GM13976 (cell line): ENCODE measurements at places on chromosomes 6 and 20.

DNA sequence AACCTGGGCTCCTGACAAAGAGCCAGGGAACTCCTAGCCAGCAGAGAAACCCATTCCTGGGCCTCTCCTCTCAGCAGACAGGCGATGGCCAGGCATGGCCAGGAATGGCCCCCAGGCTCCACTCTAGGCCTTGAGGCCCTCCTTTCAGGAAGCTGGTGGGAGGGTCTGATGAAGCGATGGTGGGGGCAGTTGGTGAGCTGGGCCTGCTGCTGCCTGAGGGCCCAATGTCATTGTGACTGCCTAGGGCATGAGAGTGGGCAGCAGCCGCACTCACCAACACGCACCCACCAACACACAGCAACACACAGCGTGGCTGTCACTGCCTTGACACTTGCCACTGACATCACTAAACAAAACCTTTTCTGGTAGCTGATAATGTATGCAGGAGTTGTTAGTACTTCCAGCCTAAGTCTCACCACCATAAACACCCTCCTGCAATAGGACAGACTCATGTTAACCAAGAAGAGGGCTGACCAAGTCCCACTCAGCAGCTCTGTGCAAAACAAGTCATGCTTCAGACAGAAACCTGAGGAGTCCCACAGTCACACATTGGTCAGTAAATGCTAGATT lies 69.3 kb downstream of the ABHD12 start:
- no peak for DNase-seq

GRCh38 chr6:81718126-81718525 lies 34.4 kb downstream of the TENT5A start:
- no peak for DNase-seq

DNA sequence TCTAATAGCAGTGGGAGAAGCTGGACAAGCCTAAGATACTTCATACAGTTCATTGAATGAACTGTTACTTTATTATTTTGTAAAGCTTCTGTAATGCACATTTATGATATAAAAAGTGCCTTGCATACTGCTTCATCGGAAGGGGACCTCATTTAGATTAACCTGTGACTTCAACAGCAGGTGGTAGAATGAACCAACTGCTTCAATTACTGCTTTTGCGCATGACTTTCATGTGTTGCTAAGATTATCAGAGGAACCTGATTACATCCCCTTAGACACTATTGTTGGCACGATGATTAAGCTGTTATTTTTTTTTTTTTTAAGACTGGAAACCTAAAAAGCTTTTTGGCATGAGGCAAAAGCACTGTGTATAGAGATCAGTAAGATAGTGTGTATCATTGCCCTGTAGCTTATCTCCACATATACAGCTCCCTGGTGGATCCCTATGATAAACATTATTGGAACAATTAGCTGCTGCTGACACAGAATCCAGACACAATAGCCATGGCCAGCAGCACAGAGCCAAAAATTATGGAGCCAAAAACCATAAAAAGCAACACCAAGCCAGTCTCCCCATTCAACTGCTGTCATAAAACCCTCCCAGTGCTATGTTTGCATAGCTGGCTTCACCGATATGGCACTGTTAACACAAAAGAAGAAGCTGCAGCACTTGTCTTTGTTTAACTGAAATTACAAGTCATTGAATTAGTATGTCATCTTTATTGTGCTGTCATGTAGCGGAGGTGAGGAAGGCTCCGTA lies 731.6 kb upstream of the MMS22L start:
- DNase-seq, result no peak

- no peak for DNase-seq
Observed at GRCh38 chr6:24376871-24377270, 19.0 kb upstream of the DCDC2 start.

GRCh38 chr20:54078296-54078984 lies 8.0 kb upstream of the BCAS1 start:
- DNase-seq, result peak; percentile 40

DNA sequence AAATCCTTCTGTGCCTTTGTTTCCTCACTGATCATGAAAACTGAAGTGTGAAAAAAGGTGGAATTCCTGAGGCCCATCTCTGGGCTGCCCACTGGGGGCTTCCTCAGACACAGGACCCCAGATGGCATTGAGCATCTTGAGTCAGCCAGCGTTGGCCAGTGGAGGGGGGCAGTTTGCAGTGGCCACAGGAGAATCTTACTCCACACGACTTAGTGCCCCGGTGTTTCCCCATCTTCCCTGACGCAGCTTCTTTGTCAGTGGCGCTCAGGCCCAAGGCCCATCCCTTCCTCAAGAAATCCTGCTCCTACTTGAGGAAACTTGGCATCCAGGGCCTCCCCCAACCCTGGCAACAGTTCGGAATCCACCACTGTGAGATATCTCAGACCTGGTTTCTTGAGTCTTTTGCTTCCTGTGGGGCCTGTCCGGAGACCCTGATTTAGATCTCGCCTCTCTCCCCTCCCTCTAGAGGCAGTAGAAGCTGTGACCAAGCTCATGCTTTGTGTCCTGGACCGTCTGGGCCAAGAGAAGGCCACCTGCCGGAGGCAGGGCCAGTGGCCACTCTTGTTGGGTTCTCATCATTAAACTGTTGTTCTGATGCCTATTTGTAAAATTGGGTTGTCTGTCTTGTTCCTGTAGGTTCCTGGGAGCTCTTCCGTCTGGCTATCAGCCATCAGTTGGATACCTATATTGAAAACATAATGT lies 20.2 kb upstream of the DLGAP4 start:
- DNase-seq, result peak; percentile 1

- DNase-seq, result no peak
Observed at GRCh38 chr6:88662163-88662580, 301.2 kb downstream of the RNGTT start.

DNA sequence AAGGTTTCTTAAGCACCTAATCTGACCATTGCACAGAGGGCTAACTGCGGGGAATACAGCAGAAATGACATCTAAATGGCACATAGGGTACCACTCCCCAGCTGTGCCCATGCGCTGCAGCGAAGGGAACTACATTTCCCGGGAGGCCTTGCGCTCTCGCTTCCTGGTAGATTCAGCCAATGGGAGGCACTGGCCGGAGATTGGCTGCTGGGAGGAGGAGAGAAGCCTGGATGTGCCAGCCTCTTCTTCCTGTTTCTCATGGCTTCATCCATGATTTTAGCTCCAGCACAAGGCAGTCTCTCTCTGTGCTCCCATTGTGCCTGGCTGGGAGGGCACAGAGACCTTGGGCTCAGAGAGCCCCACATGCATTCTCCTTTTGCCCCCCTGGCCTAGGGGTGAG lies 101.7 kb upstream of the FOXA2 start:
- DNase-seq, result no peak

DNA sequence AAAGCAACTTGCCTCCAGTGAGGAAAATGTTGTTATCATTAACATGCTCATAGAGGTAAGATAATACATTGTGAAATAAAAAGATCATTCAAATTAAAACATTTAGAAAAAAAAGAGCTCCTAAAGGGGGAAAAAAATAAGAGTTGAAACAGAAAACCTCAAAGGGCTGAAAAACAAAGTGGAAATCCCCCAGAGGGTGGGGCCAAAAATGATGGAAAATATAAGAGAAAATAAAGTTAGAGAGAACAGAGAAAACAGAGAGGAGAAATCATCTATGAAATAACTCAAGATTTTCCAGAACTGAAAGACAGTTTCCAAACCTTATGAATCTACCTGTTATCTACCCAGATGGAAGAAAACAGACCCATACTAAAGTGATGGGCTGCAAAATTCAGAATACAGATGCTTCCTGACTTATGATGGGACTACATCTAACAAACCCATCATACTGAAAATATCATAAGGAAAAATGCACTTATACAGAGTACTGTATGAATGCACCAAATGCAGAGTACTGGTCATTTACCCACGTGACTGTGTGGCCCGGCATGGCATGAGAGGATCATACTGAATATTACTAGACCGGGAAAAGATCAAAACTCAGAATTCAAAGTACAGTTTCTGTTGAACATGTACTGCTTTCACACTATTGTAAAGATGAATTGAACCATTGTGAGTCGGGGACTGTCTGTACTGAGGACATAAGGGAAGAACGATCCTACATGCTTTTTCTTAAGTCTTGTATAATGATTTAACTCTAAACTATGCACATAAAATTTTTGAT lies 4.0 kb downstream of the ZBTB24 start:
- no peak for DNase-seq

- DNase-seq, result no peak
Observed at GRCh38 chr6:158631678-158632537, 12.6 kb downstream of the DYNLT1 start.

GRCh38 chr6:12545619-12546409 lies 170.8 kb upstream of the PHACTR1 start:
- DNase-seq, result no peak

DNA sequence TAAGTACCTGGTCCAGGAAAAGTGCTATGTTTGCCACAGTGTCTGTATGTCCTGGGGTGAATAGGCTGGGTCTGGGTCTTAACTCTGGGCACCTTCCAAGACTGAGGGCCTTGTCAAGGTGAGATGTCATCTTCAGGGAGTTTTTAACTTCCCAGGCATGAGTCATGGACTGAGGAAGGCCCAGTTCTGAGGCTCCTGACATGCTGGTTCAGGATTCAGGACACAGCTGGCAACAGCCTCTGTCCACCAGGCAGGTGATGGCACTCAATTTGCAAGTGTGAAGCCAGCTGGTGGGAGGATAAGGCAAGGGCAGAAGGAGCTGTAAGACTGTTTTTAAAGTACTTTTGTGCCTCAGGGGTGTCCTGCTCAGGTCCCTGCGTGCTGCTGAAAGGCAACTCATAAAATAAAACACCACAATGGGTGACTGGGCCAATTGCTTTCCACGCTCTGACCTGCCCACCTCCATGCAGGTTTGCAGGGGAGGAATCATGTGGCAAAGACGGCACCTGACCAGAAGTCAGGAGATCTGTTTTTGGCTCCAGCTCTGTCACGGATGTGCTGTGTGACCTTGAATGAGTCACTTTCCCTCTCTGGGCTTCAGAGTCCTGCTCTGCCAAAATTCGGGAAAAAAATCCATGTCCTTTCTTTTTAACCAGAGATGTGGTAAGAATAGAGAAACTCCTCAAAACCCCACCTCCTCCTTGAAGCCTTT lies 4.9 kb upstream of the PACSIN1 start:
- DNase-seq, result no peak

GRCh38 chr6:150076196-150076893 lies 7.4 kb upstream of the ULBP3 start:
- DNase-seq, result no peak

DNA sequence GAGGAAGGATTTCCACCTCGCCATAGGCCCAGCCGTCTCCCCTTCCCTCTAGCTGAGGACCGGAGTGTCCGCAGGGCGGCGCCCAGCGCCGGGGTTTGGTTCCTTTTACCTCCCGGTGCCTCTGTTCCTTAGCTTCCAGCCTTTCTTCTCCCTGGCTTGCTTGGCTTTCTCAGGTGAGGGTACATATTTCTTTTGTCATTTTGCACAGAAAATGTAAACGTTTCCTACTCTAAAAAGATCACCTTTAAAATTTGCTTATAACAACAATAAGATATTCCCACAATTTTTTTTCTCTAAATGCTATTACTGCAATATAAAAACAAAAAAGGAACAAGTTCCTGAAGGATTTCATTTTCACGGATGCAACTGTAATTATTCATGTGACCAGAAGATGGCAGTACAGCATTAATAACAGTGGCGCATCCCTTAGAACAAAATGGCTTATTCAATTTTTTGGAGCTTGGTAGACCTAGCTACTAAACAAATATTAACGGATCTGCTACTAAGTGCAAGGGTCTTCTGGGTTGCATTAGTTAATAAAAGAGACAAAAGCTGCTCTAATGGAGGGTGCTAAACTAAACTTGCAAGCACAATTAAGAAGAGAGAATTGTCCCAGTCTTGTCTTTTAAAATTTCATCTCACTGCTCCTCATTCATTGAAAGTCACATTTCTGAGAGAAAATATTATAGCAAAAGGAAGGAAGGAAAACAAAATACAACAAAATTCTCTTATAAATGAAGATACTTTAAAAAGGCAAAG lies 172.9 kb downstream of the ADGRG6 start:
- peak; percentile 54 for DNase-seq

DNA sequence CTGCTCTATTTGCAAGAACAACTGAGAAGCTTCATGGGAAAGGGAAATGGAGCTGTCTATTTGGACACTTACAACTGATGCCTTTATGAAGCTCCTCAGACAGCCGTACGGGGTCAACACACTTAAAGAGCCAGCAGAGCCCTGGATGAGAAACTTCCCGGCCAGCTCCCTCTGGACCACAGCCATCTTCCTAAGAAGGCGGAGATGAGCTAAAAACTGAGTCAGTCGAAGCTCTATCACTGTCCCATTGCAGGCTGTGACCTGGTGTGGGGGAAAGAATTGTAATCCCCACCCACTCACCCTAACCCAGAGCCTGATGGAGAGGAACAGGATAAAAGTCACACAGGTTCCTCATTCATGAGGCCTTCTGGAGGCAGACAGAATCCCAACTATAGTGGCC lies 360.4 kb upstream of the JARID2 start:
- no peak for DNase-seq

DNA sequence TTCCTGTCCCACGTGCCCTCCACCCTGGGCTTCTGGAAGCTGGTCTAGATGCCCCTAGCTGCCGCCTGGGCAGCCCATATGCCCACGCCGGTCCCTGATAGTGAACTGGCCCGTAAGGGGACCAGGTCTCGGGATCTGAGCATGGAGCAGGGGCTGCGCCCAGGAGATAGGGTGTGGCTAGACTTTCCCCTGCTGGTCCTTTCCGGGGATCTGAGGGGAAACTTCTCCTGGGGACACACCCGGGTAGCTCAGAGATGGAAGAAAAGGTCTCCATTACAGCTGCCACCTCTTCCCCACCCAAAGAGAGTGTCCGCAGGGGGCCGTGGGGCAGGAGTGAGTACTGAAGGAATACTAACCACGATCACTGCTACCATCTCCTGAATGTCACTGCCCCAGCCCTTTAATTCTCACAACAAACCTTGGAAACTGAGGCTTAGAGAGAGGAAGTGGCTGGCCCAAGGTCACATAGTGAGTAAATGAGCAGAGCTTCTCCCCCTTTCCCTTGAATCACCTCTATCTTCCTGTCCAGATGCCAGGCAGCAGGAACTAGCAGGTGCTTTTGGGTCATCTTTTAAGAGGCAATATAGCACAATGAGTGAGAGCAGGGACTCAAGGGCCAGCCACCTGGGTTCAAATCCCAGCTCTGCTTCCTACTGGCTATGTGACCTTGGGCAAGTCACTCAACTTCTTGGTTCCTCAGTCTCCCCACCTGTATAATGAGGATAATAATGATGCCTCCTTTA lies 11.8 kb upstream of the CCN5 start:
- DNase-seq, result no peak

DNA sequence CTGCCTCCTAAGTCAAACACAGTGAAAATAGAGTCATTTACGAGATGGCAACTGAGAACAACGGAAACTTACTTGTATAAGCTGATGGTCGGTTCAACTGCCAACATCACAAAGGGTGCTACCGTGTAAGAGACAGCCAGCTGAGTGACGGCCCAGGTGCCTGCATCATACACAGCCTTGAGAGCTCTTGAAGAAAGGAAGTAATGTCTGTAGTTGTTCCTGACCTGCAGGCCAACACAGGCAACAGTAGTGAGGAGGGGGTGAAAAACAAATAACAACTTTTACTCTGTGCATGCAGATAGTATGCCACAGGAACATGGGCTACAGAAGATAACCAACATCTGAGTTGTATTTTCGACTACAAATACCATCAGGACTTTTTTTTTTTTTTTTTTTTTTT lies 102.7 kb downstream of the MBOAT1 start:
- no peak for DNase-seq

GRCh38 chr6:14075095-14075503 lies 42.5 kb upstream of the CD83 start:
- DNase-seq, result no peak

- DNase-seq, result no peak
Observed at GRCh38 chr20:45058168-45058850, 42.6 kb downstream of the KCNS1 start.
